Mesendoderm (in vitro differentiated cells): ENCODE measurements at places on chromosomes 7 and 10.

GRCh38 chr10:29157321-29157720 lies 131.5 kb upstream of the LYZL1 start:
- no peaks in the 10 kb centered on the region for H3K36me3 ChIP-seq
- H3K4me1 ChIP-seq, result peaks cover 15% of the 10 kb centered on the region
- H3K27me3 ChIP-seq, result no peaks in the 10 kb centered on the region
- H3K27ac ChIP-seq, result no peak overlapping the region
- no peak overlapping the region for H3K4me3 ChIP-seq

GRCh38 chr7:32068411-32069101 lies 1.7 kb downstream of the PDE1C start:
- H3K4me1 ChIP-seq, result no peaks in the 10 kb centered on the region
- no peak for DNase-seq
- H3K4me3 ChIP-seq, result no peak overlapping the region
- no peak overlapping the region for H3K27ac ChIP-seq
- peaks cover 31% of the 10 kb centered on the region for H3K27me3 ChIP-seq

DNA sequence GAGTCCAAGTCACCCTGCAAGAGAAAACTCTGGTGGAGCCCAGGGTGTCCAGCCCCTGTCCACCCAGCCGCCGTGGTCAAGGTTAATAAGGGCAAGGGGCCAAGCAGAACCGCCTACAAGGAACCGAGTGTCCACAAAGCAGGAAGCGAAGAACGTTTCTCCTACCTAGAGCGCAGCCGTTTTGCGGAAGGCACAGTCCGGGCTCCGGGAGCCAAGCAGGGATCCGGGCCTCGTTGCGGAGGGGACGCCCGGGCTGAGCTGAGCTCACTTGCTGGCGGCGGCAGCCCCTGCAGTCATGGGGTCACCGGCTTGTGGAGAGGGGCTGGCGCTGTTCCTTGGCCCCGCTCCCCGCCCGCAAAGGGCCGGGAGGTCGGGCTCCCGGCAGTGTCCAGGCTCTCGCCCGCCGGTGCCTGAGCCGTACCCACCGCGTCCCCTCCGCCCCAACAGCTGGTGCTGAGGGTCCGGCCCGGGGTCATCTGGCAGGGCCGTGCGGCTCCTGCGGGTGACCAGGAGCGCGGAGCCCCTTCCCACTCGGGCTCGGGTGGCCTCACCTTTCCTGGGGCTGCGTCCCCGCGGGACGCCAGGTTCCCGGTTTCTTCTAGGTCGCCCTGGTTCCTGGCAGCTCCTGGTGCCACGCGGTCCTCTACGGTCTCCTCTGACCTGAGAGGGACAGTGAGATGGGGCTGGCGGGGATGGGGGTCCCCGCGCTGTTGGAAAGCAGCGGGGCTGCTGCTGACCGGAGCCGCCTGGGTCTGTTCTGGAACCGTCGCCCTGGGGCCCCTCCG lies 14.0 kb upstream of the ZNF273 start:
- H3K27me3 ChIP-seq, result peaks cover 10% of the 10 kb centered on the region
- H3K36me3 ChIP-seq, result no peaks in the 10 kb centered on the region
- no peaks in the 10 kb centered on the region for H3K4me1 ChIP-seq
- H3K4me3 ChIP-seq, result no peak overlapping the region
- no peak overlapping the region for H3K27ac ChIP-seq

DNA sequence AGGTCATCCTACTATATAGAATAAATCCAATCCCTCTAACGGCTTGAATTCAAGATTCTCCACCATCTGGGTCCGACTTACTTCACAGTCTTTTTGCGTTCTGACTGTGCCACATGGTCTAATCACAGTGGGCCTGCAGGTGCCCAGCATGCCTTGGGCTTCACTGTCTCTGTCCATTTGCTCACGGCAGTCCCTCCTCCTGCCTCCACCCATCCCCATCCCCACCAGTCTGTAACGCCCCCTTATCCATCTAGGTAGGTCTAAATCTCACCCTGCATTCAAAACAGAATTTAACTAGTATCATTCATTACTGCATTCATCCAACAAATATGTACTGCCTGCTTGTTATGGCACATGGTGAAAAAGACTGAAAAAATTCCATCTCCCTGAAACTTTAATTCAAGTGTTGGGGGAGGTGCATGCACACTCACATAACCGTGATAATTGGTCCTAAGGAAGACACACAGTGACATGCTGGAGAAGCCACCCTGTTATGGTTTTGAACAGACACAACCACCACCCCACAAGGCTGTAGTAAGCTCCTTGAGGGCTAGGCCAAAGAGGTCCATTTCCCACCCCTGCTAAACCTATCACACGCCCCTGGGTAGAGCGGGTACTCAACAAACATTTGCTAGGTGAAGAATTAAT lies 24.2 kb downstream of the SORBS1 start:
- H3K4me1 ChIP-seq, result peaks cover 30% of the 10 kb centered on the region
- no peak overlapping the region for H3K27ac ChIP-seq
- no peak for DNase-seq
- no peaks in the 10 kb centered on the region for H3K27me3 ChIP-seq
- no peak overlapping the region for H3K4me3 ChIP-seq

DNA sequence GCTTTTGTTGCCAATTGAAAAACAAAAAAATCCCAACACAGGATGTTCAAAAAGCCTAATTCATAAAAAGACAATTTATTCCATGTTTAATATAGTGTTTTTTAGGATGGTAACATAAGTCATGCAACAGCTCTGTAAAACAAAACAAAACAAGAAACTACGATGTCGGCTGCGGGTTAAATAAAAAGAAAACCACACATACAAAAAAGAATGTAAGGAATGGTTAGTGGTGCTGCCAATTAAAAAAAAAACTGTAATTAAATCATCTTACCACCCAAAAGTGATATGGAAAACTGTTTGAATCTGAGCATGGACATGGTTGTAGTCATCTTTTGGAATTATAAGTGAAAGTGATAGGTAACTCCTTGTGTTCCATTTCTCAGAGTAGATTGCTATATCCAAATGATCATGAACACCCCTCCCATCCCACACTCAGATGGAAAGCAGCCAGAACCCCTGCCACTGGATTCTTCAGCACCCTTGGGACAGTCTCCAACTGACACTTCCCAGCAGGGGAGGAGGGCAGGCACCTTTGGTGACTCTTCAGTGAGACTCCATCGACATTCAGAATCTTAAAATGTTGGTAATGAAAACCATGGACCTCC lies 14.3 kb upstream of the DAGLB start:
- DNase-seq, result no peak
- H3K36me3 ChIP-seq, result peaks cover 21% of the 10 kb centered on the region
- no peak overlapping the region for H3K4me3 ChIP-seq
- H3K4me1 ChIP-seq, result no peaks in the 10 kb centered on the region
- no peaks in the 10 kb centered on the region for H3K27me3 ChIP-seq
- H3K27ac ChIP-seq, result no peak overlapping the region
